ENCODE measurements at places on chromosomes 13 and 19.

- DNase-seq: no peak
These were observed 6.8 kb upstream of the ECH1 start for GRCh38 chr19:38838208-38838985.

GRCh38 chr13:78881054-78881453, 222.1 kb upstream of the OBI1 start:
- DNase-seq: no peak

DNA sequence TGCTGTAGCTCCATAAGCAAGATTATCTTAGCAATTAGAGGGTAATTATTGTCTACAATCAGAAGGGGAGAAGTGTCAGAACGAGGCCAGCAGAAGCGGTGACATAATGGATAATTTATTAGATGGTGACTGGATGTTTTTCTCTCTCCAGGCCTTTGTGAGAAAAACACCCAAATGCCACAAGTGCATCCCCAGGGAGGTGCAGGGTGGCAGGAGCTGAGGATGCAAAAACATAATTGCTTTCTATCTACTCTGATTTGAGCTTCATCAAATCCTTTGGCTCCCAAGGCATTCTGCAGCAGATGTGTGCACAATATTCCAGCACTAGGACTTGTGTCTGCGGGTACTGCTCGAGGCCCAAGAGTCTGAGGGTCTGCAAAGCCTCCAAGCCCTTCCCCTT, 220.1 kb upstream of the SERP2 start:
- DNase-seq: no peak

GRCh38 chr19:31329819-31330218, 19.4 kb downstream of the TSHZ3 start:
- DNase-seq: no peak

DNA sequence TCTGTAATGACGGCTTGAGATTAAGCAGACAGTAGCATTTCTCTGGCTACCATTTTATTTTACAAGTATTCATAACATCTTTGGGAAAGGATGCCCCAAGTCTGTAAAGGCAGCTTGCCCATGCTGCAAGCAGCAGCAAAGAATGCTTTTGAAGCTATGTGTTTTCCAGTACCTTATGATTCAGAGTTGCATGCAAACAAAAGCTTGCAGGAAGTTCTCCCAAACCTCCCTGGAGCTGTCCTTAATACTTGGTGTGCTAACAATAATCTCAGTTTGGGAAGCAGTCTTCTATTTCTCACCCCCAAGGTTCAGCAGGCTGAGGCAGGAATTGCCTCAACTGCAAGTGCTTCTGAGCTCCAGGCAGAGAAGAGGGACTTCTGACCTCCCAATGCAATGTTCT, 60.8 kb downstream of the CCNA1 start:
- no peak for DNase-seq

GRCh38 chr19:14670408-14670807, 4.2 kb downstream of the ADGRE3 start:
- no peak for DNase-seq

DNA sequence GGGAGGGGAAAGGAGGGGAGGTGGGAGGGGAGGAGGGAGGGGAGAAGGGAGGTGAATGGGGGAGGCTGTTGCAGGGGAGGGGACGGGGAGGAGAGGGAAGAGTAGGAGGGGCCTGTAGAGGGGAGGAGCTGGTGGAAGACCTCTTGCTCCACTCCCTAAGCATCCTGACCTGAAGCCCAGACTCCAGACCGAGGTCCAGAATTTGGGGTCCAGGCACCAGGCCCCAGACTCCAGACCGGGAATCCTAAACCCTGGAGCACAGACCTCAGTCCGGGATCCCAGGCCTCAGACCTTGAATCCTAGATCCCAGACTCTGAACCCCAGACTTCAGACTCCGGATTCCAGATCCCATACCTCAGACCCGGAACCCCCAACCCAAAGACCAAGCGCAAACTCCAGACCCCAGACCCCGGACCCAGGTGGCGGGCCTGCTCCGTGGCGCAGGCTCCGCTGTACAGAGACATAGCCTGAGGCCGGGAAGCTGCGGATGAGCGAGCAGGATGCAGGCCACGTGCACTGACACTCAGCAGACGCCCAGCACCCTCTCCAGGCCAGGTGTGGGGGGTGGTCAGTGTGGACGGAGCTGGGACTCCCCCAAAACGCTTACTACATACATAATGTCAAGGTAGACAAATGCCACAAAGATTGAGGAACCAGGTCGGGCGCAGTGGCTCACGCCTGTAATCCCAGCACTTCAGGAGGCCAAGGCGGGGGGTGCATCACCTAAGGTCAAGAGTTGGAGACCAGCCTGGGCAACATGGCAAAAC, 710 bp upstream of the BTBD2 start:
- DNase-seq: peak; percentile 78

DNA sequence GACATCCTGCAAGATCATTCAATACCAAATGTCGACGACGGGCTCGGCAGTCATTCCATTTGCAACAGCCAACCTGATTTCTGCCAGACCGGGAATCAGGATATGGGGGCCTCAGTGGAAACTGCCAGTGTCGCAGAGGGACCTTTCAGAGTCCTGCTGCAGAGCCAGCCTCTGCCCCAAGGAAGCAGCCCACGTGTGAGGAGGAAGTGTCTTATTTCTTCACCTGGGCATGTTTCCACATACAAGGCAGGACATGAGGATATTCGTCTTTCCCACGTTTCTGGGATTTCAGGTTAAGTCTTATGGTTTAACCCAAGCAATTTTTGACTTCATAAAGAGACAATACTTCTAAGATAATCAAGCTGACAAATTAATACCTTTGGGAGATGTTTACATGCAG, 69.9 kb downstream of the ABCC4 start:
- DNase-seq: no peak

DNA sequence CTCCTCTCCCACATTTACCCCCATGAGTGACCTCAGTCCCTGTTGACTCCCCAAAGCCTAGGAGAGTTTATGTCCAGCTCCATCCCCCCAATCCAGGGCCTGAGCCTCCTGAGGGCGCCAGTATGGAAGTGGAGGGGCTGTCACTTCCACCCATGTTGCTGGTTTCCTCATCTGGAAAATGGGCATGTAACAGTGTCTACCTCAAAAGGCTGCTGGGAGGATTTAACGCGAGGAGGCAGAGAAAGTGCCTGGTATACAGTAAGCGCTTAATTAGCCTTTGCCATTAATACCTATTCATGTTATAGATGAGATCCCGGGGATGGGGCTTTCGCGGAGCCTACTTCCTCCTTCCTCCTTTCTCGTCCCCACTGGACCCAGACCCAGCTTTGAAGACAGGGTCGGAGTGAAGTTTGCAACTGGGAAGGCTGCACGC, 476 bp downstream of the TYK2 start:
- peak; percentile 38 for DNase-seq

DNA sequence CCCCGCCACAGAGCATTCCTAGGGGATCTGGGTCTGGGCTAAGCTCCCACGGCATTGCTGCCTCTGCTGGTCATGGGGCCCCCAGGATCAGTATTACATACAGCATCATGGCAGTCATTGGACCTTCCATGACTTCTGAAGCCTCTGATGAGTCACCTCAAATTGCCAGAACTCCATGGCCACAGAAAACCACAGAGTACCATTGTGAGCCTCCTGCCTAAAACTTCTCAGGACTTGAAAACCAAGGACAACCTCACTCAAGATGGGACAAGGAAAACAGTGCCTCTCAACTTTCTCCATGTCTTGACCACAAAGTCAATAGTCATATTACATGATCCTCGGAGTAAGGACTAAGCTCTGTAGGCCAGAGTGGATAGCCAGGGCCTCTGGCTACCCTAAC, 306.0 kb downstream of the GPC5 start:
- DNase-seq: no peak

DNA sequence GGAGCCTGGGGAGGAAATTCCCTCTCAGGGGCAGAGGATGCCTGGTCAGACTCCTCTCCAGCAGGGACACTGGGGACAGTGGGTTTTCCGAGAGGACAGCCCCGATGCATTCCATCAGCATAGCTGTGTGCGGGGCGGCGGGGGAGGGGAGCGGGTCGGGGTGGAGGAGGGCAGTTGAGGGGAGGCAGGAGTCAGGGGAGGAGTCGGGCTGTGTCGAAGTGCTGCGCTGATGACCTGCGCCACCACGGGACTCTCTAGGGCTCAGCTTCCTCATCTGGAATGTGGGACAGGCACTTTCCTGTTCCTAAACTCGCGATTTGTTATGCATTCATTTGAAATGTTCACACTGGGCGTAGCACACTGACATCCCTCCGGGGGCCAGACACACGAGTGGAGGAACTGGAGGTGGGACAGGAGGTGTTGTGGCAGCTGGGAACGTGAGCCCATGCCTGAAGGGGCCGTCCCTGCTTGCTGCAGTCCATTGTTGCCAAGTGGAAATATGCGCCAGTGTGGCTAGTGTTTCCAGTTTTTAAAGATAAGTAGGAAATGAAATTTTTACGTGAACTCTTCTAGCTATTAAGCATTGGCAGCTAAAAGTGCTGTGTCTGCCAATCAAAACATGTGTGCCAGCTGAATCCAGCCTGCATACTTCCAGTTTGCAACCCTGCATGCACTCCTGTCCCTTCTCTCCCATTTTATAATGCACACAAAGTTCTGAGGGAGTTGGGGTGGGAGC, 43.3 kb downstream of the FLT1 start:
- no peak for DNase-seq

DNA sequence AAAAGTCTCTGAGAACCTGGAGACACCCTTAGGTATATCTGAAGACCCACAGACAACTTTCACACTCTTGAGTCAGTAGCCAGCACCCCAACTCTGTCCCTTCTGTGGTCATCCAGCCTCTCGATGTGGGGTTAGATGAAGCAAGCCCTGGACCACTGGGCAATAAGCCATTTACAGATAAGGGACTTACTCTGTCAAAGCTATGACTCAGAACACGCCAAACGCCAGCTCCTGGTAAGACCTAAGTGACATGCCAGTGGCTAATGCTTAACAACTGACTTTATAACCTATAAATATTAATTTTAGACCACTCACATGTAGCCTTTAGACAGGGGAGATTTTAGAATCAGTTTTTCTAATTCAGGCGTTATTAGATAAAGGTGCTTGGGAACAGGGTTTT, 85.7 kb downstream of the SHISA2 start:
- DNase-seq: no peak

- no peak for DNase-seq
These were observed 8.8 kb downstream of the RINL start for GRCh38 chr19:38869160-38869835.

DNA sequence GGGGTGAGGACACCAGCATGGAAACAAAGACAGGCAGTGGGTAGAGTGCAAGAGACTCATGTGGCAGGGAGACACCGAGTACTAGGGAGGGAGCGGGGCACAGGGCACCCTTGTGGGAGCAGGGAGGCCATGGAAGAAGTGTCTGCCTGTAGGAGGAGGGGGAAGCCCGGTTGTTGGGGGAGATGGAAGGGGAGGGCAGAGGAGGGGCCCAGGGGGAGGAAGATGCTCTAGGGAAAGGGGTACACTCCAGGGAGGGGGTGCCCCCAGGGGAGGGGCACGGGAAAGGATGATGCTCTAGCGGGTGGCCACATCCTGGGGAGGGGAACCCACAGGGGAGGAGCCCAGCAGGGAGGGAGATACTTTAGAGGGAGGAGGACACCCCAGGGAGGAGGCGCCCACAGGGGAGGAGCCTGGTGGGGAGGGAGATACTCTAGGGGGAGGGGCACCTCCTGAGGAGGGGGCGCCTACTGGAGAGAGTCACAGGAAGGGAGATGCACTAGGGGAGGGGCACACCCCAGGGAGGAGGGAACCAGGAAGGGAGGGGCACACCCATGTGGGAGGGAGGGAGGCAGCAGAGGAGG, 24.9 kb downstream of the CPAMD8 start:
- no peak for DNase-seq

GRCh38 chr19:43651758-43652545, 12.3 kb upstream of the CADM4 start:
- DNase-seq: peak; percentile 50

- no peak for DNase-seq
These were observed 12.5 kb downstream of the NOP53 start for GRCh38 chr19:47757617-47758442.

- no peak for DNase-seq
These were observed 64.7 kb downstream of the CCDC70 start for GRCh38 chr13:51926528-51926885.

Data from GM12892 (cell line).